ENCODE measurements at places on chromosomes 1 and 21.

- no peak for DNase-seq
Observed at GRCh38 chr1:81812712-81813111, 12.0 kb downstream of the ADGRL2 start.

GRCh38 chr1:25022361-25023189, 92.5 kb upstream of the RUNX3 start:
- peak; percentile 98 for DNase-seq

DNA sequence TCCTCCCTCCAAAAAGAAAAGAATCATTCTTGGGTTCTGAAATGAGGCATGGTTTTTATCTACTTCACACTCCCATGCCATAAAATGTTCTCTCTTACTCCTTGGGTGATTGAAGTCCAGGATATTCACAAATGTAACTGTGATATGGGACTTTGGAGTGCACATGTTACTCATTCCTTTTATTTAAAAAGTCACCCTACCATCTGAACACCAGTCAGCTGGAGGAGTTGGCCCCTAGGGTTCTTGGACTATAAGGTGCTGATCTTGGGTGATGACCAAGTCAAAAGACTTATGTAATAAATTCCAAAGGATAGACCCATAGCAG, 128.4 kb downstream of the CLIC6 start:
- DNase-seq = no peak

GRCh38 chr1:196403803-196404690, 204.2 kb downstream of the KCNT2 start:
- no peak for DNase-seq

- no peak for DNase-seq
Observed at GRCh38 chr1:57252597-57253294, 171.1 kb downstream of the DAB1 start.

DNA sequence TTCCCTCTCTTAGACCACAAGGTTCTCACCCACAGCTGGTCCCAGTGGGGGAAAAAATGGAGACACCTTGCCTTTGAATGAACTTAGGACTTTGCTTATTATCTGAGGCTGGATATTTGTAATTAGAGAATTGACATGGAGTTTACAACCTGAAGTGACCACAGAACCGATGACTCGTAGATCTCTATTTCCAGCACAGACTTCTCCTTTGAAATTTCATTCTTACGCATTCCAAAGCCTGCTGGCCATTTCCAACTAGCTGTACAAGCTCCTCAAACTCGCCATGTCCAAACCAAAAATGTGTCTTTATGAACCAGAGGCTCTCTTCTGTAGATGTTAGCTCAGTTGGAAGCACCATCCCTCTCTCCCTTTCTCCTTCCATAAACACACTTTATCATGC, 12.0 kb downstream of the RAB7B start:
- no peak for DNase-seq

DNA sequence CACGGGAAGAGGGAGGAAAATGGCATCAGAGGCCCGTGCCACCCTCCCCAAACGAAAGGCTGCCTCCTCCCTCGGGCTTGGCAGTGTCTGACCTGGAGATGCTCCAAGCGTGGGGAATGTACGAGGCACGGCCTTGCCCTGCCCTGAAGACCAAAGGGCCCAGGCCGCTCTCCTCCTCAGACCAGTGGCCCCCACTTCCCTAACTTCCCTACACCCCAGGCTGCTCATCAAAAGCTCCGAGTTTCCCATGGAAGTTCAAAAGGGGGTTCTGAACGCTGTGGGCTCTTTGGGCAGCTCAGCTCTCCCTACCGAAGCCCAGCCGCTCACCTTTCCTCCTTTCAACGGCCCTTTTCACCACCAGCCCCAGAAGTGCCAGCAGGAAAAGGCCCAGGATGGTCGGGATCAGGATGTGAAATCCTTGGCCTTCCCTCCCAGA, 11.8 kb downstream of the FCMR start:
- no peak for DNase-seq

GRCh38 chr1:181809991-181810545, 251.4 kb downstream of the ZNF648 start:
- DNase-seq = no peak

GRCh38 chr1:33330361-33330890, 9.5 kb upstream of the A3GALT2 start:
- DNase-seq = no peak

DNA sequence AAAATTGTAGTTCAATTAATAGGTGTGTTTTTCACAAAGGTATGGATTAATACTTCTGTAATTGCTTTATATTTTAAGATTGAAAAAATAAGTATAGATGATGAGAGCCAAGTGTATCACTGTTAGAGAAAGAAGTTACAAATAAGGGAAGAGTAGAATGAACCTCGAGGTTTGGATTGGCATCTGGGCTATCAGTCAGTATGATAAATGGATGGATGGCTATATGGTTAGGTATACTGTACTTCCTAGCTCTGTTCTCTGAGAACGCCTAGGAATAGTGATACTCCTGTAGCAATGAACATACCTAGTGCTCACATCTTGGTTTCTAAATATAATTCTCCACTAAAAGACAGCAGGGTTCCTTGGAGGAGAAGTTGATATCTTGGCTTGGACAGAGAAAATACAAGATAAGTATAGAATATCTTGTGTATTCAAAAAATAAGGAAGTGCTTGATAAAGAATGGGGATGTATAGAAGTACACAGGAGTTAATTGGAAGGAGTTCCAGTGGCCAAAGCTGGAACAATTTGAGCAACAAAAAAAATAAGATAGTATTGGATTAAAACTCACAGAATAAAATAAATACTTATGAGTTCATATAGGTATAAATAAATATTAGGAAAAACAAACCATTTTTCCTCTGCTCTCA, 12.4 kb downstream of the IPO9 start:
- DNase-seq = no peak

GRCh38 chr1:41950820-41951219, 32.1 kb upstream of the HIVEP3 start:
- DNase-seq = peak; percentile 7

- no peak for DNase-seq
Observed at GRCh38 chr1:115413208-115413607, 75.2 kb upstream of the NGF start.

- DNase-seq = peak; percentile 66
Observed at GRCh38 chr1:228487336-228488124, at the start of gene RNF187. RNF187 (plus strand) TSS chr1:228487382.

GRCh38 chr1:46197560-46197963, 672 bp downstream of the POMGNT1 start:
- DNase-seq = no peak

DNA sequence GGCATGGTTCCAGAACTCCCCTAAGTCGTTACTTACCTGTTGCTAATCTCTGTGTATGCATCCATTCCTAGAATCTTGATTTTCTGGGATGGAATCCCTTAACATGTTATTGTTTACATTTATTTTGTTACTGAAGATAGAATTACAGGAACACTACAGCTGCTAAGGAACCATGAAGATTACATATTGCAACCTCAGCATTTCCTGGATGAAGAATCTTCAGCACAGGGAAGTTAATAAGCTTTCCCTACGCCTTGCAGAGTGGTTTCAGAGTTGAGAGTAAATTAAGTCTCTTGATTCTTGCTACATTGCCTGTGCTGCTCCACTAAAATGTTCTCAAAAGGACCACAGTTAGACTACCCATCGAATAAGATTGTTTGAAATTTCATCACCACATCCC, 31.4 kb upstream of the GBP6 start:
- no peak for DNase-seq

DNA sequence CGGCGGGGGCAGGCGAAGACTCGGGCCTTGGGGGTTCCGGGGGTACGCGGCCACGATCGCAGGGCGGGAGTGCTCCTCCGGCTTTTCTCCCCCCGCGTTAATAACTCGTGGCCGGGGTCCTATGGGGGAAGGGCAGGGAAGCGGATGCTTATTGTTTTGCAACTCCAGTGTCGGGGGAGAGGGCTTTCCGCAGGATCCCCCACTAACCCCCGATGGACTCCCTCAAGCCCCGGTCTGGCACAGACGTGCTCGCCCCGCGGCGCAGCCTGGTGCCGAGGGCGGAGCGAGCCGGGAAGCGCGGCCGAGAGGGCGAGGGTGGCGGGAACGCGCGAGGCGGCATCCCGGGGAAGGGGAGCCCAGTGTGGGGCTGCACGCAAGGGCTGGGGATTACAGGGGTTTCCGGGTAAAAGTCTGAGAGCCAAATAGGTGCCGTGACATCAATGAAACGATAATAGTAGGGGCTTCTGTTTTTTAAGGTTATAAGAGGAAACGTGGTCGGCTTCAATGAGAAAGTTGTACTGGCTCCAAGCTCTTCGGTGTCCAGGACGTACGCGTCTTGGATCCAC, 772 bp downstream of the UCK2 start:
- DNase-seq = peak; percentile 73

GRCh38 chr1:165629151-165629550, 1.9 kb upstream of the MGST3 start:
- DNase-seq = no peak

GRCh38 chr21:26820509-26820908, 24.7 kb downstream of the ADAMTS1 start:
- DNase-seq = no peak

DNA sequence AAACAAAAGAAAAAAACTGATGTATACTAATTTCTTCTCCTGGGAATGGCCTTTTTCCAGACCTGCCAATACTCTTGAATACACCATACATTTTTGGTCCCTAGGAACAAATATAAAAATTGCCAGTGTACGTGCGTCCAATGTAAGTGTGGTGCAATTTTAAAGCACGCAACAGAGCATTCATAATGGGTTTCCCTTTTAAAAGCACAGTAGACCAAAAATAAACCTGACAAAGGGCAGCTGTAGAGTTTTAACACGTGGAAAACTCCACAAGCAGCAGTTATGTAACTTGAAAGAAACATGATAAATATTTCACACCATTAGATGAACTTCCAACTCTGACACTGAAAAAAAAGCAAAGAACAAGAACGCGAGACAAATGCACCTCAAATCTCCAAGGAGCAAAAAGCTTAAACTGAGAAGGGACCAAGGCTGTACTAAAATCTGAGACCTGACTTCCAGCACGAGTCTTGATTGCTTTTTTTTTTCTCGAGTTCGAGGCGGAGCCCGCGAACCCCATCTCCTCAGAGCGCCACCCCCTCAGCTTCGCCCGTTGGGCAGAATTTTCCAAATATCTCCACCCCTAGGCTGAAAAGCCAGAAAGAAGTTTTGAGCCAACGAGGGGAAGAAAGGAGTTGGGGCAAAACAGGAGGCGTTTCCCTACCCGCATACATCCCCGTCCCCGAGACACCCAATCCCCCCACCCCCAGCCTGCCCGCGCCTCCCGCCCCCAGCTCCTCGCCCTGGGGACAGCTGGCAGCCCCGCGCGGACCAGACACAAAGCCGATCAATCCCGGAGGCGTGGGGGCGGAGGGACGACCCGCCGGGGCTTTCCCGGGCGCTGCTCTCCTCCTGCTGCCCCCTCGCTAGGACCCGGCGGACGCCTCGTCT, at the start of gene JAM2:
Gene JAM2 (plus strand): TSS at position 599 of the 891 bp plus-strand sequence. CDS start 564 bp downstream, outside the sequence.
- peak; percentile 65 for DNase-seq

DNA sequence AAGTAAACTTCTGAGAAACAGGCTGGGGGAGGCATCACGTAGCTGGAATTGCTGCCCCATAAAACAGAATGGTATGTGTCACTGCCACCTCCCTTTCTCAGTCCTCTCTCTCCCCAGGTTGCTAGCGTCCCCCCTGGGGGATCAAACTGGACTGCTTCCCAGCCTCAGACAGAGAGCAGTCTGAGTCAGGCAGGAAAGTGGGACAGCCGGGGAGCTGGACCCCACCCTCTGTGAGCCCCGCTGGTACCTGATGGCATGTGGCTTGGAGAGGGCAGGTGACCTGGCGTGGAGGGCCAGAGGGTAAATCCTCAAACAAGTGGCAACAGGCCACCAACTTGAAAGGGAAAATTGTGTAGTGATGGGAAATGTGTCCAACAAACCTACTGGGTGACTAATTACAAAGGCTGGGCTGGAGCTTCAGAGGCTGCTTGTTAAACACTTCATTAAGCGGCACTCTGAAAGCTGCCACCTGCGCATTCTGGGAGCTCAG, 1.0 kb upstream of the SFN start:
- DNase-seq = no peak

DNA sequence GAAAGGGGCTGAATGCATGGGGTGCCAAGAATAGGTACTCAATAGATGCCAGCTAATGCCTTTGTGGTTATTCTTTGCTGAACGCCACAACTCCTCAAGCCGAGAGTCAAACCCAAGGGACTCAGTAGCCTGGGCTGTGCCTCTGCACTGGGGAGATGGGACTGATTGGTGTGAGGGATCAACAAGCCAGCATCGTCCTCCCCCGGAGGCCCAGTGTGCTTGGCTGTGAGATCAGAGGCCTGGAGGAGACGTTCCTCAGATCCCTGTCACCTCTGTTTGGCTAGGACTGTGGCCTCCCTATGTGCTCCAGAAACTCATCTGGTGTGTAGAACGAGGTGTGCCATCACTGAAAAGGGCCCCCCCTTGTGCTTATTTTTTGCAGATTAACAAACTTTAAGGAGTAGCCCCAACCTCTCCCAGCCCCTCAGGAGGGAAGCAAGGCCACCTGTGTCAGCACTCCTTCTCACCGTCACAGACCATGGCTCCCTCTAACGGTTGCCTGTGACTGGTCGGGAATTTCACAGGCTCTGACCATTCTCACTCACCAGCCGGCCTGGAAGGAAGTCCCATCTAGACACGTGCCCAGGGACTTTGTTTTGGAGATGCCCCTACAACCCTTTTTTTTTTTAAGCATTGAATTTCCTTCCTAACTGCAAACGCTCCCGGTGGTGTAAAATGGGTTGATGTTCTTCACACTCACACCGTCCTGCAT, 194.0 kb upstream of the VAMP3 start:
- no peak for DNase-seq

- DNase-seq = no peak
Observed at GRCh38 chr1:57102561-57103326, 136.9 kb upstream of the C8B start.

DNA sequence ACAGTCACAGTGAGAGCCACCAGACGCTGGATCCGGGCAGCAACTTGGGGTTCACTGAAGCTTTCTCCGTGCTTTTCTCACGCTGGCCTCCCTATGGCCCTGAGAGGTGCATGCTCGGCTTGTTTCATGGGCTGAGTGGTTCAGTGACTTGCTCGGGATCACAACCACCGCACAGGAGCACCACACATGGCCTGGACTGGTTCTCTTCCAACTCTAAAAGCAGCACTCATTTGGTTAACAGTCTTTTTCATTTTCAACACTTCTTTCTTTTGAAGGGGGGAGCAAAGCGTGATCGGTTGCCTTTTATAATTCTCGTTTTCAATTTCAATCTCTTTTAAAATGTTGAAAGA, 26.2 kb downstream of the UBIAD1 start:
- DNase-seq = no peak

- DNase-seq = no peak
Observed at GRCh38 chr1:16615253-16616252, 2.2 kb upstream of the NBPF1 start.

- DNase-seq = no peak
Observed at GRCh38 chr1:29753771-29754572, 517.6 kb downstream of the PTPRU start.

DNA sequence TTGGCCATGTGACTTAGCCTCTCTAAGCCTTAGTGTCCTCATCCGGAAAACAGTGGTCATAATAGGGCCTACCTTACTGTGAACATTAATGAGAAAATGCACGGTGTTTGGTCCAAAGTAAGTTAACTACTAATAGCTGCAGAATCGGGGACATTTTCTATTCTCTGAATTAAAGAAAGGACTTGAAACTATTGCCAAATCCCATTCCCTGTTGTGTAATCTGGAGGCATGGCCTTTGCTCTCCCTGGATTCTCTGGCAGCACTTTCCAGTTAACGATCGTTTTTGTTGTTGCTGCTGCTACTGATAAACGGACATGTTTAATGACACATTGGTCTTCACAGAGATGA, 30.5 kb downstream of the FMO4 start:
- no peak for DNase-seq

- DNase-seq = no peak
Observed at GRCh38 chr1:94723894-94724293, 96.3 kb upstream of the SLC44A3 start.
